Hematopoietic multipotent progenitor cell treated with erythropoietin and hydrocortisone succinate and interleukin-3 and kit ligand, for 8 days (in vitro differentiated cells): ENCODE measurements at places on chromosomes 4 and X.

- peak; percentile 32 for DNase-seq
These were observed 774 bp downstream of the ZCCHC4 start for GRCh38 chr4:25313201-25313895.

DNA sequence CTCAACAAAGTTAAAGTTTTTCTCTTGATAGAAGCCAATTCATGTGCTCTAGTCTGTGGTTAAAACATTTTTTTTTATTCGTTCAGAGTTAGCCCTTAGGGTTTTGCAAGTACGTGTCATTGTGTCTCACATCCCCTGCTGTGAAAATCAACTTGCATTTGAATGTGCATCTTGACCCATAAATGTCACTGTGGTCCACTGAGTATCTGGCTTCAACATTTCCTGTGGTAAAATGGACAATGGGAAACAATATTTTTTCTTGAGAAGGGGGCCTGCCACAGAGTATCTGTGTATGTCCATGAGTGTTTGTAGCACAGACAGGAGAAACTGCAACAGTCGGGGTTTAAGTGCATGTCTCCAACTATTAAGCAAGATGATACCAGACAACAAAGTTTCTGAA, 554.8 kb upstream of the TENM3 start:
- no peak for DNase-seq

DNA sequence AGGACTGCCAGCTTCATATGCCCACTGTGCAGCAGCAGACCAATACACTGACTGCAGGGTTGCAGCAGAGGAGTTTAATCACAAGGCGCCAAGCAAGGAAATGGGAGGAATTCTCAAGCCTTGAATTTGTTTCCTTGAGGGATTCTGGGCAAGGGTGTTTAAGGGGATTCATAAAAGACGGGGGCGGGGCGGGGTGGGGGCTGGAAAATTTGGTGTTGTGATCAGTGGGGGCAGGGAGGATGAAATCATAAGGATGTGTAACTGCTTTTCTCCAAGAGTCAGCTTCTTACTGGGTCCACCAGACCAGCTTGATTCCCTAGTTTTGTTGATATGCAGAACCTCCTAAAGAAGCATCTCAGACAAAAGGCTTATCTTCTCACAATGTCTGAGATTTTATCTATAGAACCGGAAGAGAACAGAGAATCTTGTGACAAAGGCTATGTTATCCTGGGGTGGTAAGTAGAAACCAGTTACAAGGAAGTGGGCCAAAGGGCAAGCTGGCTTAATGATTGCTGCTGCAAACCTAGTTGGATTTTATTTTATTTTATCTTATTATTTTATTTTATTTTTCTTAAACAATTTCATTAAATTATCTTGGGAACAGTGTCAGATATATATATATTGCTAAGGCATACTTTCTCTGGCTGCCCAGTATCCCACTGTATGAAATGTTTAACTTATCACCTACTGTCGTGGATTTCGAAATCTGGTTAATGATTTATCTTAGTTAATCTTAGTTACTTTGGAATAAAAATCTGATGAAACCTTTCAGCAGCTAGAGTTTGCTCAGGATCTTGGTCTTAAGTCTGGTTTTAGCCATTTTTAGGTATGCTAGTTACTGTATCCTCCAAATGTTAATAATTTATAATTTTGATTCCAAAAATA, 276.4 kb downstream of the RPA4 start:
- no peak for DNase-seq

DNA sequence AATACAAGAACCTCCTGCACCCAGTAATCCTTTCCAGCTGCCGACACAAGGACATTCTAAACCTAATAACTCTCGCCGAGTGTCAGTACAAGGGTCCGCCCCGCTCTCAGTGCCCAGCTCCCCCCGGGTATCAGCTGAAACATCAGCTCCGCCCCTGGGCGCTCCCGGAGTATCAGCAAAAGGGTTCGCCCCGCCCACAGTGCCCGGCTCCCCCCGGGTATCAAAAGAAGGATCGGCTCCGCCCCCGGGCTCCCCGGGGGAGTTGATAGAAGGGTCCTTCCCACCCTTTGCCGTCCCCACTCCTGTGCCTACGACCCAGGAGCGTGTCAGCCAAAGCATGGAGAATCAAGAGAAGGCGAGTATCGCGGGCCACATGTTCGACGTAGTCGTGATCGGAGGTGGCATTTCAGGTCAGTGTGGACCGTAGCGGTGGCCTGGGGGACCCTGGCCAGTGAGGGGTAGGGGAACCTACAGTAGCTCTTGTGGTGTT, at the start of gene MAOA:
MAOA (plus strand) TSS at position 295 of the 490 bp plus-strand sequence; CDS start at position 338, 43 bp downstream.
- peak; percentile 28 for DNase-seq

DNA sequence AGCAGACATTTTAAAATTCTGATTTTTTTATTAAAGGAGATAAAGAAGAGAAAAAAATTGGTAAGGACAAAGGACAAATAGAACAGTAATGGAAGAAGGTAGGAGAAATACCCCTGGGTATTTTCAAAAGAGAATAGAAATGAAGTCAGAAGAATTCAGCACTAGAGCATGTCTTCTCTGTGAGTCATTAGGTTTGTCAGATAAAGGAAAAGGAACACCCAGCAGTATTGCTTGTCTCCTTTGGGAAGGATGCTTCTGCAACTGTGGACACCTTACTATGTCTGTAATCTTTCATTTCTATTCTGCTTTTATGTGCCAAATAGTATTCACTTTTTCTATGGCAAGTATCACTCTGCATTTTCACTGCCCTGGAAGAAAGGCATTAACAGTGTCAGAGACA, 24.0 kb upstream of the PCDH7 start:
- DNase-seq: no peak
